GM23248 (cell line): ENCODE measurements at places on chromosomes 11 and 22. TPM values are rescaled to one million over a fixed set of nuclear protein-coding genes. Genes with fewer than 3 reads are reported as not detected.

Gene PNPLA3
- polyA plus RNA-seq = 1.2 and 1.4 TPM in 2 replicates

- peaks cover 17% of the 10 kb centered on the region for H3K4me1 ChIP-seq
- H3K36me3 ChIP-seq = no peaks in the 10 kb centered on the region
- no peak for DNase-seq
- H3K27ac ChIP-seq = no peak overlapping the region
- no peak overlapping the region for H3K4me3 ChIP-seq
Observed at GRCh38 chr11:130396965-130397364, 31.4 kb downstream of the ADAMTS8 start.

- H3K27me3 ChIP-seq = peaks cover 32% of the 10 kb centered on the region
- H3K4me3 ChIP-seq = no peak overlapping the region
- no peaks in the 10 kb centered on the region for H3K36me3 ChIP-seq
- DNase-seq = no peak
- H3K4me1 ChIP-seq = no peaks in the 10 kb centered on the region
Observed at GRCh38 chr11:1730059-1730629, 20.3 kb downstream of the IFITM10 start.

- no peak overlapping the region for H3K27ac ChIP-seq
- no peak for DNase-seq
- no peaks in the 10 kb centered on the region for H3K4me1 ChIP-seq
- no peaks in the 10 kb centered on the region for H3K36me3 ChIP-seq
Observed at GRCh38 chr22:48362721-48363404, 1464.8 kb downstream of the BRD1 start.

- H3K36me3 ChIP-seq = no peaks in the 10 kb centered on the region
- peaks cover 15% of the 10 kb centered on the region; the same call in 1 of the 2 replicates for H3K4me1 ChIP-seq
- peak; percentile 75 for DNase-seq
- H3K27me3 ChIP-seq = no peaks in the 10 kb centered on the region
- H3K27ac ChIP-seq = peak overlapping the region; percentile 5; the same call in 1 of the 2 replicates
Observed at GRCh38 chr11:122850076-122850631, 11.9 kb downstream of the CRTAM start.
